HT1080 (cell line): ENCODE measurements at places on chromosomes 7 and 10.

DNA sequence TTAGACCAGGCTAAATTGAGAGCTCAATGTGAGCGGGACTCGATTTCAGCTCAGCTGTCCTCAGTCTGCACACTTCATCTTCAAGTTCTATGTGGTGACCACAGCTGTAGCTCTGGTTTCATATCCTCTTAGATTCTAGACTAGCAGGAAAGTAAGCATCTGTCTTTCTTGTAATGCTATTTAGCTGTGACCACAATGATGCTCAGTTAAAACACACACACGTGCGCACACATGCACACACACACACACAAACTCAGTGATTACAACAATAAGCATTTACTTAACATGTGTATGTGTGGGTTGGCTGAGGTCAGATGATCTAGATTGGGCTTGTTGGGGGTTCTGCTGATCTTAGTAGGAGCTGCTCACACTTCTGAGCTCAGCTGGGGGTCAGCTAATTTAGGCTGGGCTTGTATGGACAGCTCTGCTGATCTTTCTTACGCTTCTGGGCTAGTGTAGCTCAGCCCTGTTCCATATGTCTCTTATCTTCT lies 82.5 kb downstream of the ZNF365 start:
- DNase-seq, result no peak

GRCh38 chr7:107007007-107007891 lies 37.3 kb upstream of the PRKAR2B start:
- DNase-seq, result no peak

- no peak for DNase-seq
Observed at GRCh38 chr10:12509794-12510100, 160.4 kb downstream of the CAMK1D start.

DNA sequence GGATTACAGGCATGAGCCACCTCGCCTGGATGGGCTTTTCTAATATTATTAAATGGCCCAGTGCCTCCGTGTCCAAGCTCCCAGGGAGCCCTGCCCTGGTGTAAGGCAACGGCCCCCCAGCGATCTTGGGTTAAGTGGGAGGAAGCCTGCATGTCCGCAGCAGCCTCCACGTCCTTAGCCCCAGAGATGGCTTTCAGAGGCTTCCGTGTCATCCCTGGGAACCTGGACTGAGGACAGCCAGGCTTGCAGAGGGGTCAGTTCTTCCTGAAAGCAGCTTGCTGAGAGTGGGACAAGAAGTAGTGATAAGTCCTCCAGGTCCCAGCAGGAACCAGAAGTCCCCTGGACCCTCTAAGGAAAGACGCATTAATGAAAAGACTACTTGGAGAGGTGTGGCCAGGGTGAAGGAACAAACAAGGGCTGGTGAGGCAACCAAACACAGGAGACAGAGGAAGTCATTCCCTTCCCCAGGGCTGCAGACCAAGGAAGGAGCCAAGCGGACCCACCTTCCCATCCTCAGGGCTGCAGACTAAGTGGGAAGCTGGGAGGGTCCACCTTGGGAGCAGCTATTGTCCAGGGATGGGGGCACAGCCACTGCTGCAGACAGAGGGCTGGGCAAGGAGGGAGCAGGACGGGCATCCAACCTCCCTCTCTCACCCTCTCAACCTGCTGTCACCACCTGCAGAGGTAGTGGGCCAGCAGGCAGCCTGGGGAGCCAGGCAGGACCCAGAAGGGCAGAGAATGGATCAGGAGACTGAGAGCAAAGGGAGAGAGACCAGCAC lies 13.0 kb upstream of the INSIG1 start:
- no peak for DNase-seq

DNA sequence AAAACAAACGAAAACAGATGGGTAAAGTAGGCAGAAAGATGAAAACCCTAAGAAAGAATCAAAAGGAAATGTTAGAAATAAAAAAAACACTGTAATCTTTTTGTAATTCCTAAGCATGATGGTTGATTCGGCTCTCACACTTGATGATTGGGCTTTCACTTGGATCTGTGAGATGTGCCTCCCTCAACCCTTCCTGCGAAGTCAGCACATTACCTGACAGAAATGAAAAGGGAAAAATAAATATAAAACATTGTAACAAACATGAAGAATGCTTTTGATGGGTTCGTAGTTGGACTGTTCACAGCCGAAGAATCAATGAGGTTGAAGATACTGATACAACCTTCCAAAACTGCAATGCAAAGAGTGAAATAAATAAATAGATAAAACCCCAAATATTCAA lies 99.8 kb downstream of the AKR1D1 start:
- no peak for DNase-seq

DNA sequence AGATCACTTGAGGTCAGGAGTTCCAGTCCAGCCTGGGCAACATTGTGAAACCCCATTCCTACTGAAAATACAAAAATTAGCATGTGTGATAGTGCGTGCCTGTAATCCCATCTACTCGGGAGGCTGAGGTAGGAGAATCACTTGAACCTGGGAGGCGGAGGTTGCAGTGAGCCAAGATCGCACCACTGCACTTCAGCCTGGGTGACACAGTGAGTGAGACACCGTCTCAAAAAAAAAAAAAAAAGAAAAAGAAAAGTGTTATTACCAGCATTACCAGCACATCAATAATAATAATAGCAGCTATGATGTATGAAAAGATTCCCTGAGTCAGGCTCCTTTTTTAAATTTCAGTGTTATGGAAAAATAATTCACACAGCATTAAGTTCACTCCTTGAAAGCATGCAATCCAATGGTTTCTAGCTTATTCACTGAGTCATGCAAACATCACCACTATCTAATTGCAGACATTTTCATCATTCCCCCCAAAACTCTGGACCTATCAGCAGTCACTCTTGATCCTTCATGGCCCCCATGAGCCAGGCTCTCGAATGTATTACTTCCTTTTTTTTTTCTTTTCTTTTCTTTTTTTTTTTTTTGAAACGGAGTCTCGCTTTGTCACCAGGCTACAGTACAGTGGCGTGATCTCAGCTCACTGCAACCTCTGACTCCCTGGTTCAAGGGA lies 228.4 kb downstream of the FANK1 start:
- DNase-seq, result no peak

- DNase-seq, result no peak
Observed at GRCh38 chr7:142771353-142771723, 568 bp downstream of the PRSS2 start.

DNA sequence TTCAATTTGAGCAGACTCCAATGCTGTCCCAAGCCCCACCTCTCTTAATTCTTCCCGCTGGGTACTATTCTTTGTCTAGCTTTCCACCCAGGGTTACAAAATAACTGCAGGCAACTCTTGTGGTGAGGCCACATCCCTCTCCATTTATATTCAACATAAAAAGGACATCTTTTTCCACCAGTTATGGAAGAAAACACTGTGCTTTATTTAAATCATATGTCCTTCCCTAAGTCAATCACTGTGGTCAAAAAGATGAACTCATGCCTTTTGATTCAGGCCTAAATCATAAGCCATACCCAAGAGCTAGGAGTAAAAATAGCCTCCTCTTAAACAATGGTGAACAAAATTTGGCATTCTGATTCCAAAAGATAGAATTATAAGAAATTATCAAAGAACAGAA lies 386.0 kb downstream of the SEMA3D start:
- no peak for DNase-seq

- no peak for DNase-seq
Observed at GRCh38 chr7:42075418-42075817, 161.6 kb downstream of the GLI3 start.

GRCh38 chr7:102287981-102288278 lies 1.3 kb downstream of the SH2B2 start:
- DNase-seq, result no peak

GRCh38 chr7:101673951-101674350 lies 44.9 kb upstream of the MYL10 start:
- peak; percentile 32 for DNase-seq

DNA sequence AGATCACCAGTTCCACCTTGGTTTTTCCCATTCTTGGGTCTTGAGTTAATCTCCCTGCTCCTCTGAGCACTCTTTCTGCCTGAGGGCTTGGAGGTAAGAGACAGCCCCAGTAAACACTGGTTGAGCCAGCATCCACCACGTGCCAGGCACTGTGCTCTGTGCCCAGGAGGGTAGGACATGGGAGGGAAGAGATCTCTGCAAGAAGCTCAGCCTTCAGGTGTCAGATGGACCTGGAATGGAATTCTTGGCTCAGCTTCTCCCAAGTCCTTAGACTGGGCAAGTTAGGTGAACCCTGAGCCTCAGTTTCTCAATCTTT lies 2.5 kb downstream of the ZYX start:
- no peak for DNase-seq

GRCh38 chr10:5486853-5487235 lies 12.5 kb downstream of the CALML5 start:
- DNase-seq, result no peak

DNA sequence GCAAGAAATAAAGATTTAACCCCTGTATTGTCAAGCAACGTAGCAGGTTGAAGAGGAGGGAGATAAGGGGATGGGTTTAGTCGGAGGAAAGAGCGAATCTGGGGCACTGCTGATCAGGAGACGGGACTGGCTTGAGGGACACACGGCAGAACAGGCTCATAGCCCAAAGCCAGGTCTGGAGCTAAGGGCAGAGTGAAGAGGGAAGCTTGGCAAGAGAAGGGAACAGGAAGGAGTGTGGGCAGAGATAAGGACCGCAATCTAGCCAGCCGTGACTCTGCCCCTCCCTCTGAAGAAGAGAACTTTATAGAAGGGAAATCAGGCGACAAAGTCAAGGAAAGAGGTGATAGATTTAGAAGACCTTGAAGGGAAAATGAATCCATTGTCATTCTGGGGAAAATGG lies 67.6 kb downstream of the CAV1 start:
- no peak for DNase-seq

- DNase-seq, result no peak
Observed at GRCh38 chr7:41190581-41190980, 512.3 kb downstream of the INHBA start.

DNA sequence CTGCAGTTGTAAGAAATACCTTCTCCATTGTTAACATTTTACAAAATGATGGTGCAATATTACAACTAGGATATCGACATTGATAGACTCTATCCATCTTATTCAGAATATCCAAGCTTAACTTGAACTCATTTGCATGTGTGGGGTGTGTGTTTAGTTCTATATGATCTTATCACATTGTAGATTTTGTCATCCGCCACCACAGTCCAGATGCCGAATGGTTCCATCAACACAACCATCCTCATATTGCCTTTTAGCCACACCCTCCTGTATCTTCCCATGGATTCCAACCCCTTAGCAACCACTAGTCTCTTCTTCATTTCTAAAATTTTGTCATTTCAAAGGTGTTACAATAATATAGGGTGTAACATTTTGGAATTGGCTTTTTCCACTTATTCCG lies 452.9 kb upstream of the AKR1E2 start:
- no peak for DNase-seq

DNA sequence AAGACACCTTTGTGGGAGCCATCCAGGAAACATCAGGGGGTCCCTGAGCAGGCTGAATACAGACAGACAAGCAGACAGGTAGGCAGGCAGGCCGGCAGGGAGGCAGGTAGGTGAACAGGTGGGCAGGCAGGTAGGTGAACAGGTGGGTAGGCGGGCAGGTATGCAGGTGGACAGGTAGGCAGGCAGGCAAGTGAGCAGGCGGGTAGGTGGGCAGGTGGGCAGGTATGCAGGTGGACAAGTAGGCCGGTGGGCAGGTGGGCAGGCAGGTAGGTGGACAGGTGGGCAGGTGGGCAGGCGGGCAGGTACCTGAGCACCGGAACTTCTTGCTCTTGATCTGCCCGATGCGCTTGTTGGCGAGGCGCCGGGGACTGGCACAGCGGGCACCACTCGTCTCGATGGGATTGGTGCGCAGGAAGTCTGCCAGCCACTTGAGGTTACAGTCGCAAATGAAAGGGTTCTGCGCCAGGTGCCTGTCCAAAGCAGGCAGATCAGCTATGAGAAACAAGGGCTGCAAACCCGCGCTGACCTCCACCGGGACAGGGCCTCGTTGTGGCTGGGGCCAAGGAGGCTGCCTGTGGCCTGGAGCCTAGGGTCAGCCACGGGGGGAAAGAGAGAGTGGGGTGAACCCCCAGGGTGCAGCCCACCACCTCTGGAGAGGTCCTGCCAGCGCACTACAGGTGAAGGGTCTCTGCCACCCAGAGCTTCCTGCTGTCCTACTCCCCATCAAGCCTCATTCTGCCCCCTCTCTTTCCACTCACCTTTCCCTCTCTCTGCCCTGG lies 136.9 kb downstream of the SLIT1 start:
- no peak for DNase-seq

DNA sequence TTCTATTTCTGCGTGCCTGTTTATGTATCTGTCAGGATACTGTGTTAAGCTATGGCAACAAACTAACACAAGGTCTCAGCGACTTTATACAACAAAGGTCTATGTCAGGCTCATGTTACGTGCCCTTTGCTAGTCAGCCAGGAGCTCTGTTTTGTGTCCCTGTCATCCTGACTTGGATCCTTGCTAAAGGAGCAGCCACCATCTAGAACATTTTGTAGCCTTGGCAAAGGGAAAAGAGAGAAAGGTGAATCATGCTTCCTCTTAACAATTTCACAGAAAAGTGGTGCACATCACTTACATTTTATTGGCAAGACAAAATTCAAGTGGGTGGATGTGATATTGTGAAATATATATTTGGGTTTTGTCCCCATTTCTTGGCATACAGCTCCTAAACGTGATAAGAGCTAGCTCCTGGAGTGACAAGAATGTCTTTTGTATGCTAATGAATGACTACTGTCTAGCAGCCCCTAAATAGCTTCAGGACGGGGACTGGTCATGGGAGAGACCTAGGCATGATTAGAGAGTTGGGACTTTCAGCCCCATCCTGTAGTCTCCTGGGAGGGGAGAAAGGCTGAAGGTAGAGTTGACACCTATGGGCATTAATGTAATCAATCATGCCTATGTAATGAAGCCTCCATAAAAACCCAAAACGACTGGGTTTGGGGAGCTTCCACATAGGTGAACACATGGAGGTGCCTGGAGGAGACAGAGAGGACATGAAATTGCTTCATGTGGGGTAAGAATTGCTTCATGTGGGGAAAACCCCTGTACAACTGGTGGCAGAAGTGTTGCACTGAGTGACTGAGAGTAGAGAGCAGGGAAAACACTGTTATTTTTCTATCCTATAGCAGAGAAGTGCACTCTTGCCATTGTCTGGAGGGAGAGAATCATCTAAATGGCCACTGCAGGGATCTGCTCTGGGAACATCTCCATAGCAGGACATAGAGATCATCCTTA lies 33.0 kb downstream of the MRPL32 start:
- DNase-seq, result no peak

- DNase-seq, result no peak
Observed at GRCh38 chr10:6207658-6208057, 4.9 kb downstream of the PFKFB3 start.

GRCh38 chr7:27248427-27248806 lies 5.8 kb downstream of the EVX1 start:
- no peak for DNase-seq

GRCh38 chr7:110762546-110763225 lies 328.2 kb upstream of the LRRN3 start:
- no peak for DNase-seq

DNA sequence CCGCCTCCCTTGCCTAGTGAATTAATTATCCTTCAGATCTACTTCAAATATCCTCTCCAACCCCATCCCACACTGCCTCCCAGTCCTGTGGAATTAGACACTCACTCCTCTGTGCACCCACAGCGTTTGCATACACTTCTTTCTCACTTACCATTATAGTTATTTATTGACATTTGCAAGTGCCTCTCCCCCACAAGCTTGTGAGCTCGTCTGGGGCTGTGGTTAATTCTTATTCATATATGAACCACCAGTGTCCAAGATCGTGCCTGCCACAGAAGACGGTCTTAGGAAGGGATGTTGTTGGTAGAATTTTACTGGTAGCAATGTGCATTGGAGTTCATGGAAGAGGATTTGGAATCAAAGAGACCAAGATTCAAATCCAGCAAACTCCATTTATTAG lies 68.1 kb upstream of the AOAH start:
- DNase-seq, result no peak

GRCh38 chr7:91843831-91844230 lies 36.7 kb downstream of the MTERF1 start:
- no peak for DNase-seq

- DNase-seq, result no peak
Observed at GRCh38 chr10:24136070-24136469, 72.9 kb upstream of the KIAA1217 start.
